Naive thymus-derived CD4-positive, alpha-beta T cell (primary cell): ENCODE measurements at places on chromosomes 11 and 22. TPM values are rescaled to one million over a fixed set of nuclear protein-coding genes. Genes with fewer than 3 reads are reported as not detected.

The C11orf42 gene
- total RNA-seq: not detected

The WT1 gene
- total RNA-seq: not detected in 2 replicates

The TSPAN32 gene
- total RNA-seq: 110 TPM

The LDHA gene
- total RNA-seq: 211 TPM

The ZNF70 gene
- total RNA-seq: 7.4 TPM

The HEPACAM gene
- total RNA-seq: not detected

The TP53I11 gene
- 0.40 TPM for total RNA-seq

DNA sequence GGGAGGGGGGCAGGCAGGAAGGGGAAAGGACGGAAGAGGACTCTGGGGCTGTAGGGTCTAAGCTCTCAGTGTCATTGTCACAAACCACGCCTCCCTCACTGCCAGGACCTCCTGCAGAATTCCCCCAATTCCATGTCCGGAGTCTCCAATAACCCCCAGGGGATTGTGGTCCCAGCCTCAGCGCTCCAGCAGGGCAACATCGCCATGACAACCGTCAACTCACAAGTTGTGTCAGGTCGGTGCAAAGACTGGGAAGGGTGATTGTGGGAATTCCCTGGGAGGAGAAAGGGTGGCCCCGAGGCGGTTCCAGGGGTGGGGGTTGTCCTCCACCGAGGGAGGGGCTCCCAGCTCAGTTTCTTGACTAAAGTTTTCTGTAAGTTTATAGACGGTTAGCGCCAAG lies 86.0 kb downstream of the FEZ1 start:
- no peak for DNase-seq

DNA sequence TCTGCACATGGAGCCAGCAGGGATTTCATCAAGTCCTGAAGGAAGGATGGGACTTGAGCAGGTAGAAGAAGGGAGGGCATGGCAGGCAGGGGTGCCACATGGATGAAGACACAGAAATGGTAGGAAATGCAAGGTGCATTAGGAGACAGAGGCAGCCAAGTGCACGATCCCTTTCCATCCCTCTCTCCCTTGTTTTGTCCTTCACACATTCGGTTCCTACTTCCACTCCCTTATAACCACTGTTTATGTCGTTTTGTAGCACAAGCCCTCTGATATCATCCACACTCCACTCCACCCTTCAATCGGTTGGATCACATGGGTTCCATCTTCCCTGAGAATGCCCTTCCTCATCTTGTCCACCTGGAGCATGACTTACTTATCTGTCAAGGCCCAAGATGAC lies 35.2 kb downstream of the IFT27 start:
- DNase-seq: no peak

DNA sequence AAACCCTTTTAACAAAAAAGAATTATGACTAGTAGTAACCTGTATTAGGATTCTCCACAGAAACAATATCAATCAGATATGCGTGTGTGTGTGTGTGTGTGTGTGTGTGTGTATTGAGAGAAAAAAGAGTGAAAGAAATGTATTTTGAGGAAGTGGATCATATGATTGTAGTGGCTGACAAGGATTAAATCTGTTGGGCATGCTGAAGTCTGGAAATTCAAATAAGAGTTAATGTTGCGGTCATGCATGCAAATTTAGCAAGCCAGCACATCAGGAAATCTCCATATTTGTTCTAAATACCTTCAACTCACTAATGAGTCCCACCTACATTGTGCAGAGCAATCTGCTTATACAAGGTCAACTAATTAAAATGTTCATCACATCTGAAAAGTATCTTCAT lies 46.8 kb upstream of the IGLL5 start:
- DNase-seq: no peak

DNA sequence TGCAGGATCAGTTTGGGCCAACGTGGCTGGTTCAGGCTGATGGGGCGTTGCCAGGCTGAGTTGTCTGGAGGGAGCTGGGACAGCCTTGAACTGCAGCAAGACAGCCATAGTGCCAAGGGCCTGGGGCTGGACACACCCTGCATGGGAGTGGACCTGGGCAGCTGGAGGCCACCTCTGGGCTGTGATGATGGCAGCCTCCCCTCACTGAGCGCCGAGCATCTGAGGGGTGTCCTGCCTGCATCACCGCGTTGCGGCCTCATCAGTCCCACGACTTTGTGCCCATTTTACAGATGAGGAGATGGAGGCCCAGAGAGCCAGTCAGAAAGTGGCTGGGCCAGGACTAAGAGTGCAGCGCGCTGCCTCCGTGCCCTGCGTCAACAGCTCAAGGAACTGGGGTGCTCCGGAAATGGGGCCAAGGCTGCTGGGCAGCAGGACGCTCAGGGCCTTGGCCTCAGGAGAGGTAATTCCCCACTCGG lies 590 bp upstream of the TSPO start:
- no peak for DNase-seq

DNA sequence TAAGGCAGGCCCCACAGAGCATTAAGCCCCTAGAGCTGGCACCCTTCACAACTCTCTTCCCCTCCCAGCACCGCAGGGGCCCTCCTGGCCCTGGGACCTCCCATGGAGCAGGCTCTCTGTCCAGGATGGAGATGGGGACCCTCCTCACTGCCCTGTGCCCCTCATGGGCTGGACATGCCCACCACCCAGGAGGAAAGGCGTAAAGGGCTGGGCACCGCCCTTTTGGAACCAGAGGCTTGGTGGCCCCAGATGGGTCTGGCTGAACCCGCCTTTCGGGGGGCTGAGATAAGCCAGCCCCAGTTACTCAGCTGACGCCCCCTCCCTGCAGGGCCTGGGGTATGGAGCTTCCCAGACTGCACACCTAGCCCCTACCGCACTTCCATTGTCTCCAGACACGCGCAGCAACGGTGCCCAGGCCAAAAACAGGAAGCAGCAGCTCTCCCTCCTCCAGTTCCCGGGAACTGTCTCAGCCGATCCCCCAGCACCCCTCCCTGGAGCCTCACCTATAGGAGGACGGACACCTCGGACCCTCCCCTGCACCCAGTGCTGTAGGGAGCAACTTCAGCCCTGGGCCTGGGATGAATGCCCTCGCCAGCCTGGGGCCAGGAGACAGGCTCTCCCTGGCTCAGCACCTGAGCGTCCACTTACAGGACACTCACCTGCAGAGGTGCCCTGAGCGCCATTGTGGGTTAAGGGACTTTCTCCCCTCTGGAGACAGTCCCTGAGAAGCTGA lies 1.6 kb upstream of the SUSD2 start:
- no peak for DNase-seq

DNA sequence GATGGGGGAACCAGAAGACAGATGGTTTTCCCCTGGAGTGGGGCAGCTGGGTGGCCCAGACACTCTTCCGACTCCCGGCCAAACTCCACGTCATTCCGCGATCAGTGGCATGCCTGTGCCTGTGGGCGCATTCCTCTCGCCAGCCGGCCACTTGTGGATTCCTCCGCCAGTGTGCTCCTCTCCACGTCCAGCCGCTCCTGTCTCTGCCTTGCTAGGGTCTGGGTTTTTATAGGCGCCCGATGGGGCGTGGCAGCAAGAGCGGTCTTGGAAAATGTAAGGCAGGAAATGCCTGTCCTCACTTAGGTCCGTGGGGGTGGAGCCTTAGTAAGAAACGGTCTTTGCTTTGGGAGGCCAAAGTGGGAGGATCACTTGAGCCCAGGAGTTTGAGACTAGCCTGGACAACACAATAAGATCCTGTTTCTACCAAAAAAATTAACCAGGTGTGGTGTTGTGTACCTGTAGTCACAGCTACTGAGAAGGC lies 81.6 kb upstream of the SEPTIN5 start:
- DNase-seq: no peak

DNA sequence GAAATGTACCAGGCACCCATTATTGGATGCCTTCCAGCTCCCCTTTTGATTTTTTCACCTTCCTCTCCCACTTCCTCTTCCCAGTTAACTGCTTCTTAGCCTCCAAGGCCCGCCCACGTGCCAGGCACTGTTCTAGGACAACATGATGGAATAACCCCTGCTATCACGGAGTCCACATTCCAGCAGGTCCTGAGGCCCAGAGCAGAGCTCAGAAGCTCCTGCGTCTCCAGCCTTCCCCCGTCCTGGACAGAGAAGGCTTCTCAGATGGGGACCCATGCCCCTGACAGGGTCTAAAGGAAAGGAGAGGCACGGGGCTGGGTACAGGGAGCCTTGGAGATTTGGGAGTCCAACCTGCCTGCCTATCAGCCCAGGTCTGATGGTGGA lies 29.1 kb downstream of the TRIM29 start:
- DNase-seq: no peak

DNA sequence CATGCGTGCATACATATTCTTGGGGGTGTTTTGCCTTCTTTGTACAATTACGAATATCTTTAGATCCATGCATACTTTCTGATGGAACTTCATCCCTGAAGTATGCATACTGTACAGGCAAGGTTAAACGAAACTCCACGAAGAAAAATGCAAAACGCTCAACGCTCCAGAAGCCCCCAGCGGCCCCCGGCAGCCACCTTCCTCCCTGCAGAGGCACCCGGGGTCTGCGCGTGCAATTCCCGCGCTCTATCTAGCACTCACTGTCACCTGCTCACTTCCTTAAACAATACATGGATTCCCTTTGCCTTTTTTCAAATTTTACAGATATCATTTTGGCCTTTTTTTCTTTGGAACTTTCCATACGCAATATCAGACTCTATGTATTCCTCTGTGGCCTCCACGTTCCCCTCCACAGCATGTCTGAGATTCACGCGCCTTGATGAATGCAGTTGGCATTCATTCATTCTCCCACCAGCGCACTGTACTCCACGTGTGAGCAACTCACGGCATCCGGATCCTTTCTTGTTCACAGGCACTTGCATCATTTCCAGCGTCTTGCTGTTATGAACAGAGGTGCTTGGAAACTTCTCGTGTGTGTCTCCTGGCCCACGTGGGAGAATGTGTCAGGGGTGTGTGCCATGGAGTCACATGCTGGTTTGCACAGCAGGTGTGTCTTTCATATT lies 214.3 kb downstream of the CTTN start:
- no peak for DNase-seq

DNA sequence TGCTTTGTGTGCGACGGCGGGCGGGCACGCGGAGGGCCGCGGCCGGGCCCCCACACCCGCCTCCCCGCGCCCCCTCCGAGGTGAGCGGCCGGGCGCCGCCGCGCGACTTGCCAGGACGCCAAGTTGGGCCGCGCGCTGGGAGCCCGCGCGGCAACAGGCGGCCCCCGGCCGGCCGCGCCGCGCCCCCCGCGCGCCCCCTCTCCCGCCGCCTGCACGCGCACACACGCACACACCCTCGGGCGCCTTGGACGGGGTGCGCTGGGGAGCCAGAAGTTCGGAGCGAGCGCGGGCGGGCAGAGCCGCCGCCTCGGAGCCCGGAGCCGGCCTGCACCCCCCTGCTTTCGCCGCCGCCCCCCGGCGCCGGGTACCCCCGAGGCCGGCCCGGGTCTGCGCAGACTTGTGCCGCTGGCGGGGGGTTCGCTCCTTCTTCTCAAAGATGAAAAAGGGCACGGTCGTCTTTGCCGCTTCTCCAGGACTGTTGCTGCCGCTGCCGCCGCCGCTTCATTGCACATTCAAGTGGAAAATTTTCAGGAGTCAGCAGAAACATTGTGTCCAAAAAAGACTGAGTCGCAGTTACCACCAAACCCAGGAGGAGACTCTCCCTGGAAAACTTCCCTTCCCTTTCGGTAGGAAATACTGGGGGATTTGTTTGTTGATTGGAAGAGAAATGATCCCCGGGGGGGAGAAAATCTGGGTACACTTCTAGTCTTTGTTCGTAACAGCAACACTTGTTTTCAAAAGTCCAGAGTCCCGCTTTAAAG lies 895 bp downstream of the TEAD1 start:
- no peak for DNase-seq

DNA sequence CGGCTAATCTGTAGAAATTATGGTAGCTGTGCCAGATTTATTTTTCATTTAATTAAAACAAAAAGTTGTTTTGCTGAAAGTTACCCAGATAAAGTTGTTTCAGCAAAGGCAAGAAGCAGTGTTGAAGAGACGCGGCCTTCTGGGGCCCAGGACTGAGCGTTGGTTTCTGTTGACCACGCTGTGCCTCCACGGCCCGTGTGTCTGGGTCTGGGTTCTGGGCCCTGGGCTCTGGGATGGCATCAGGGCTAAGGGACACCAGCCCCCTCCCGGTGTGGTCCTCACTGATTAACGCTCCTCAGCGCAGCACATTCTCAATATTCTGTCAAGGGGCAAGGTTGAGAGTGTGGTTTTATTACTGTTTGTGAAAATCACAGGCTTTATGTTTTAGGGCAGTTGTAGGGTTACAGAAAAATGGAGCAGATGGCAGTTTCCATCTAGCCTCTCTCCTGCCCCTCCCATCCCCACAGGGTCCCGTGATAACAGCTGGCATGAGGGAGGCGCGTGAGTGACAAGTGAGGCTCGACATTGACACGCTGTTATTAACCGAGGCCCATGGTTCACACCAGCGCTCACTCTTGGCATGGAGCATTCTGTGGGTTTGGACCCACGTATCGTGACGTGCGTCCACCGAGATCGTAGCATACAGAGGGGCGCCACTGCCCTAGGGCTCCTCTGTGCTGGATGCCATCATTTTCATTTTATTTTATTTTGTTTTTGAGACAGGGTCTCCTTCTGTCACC lies 1231.4 kb downstream of the BRD1 start:
- no peak for DNase-seq

GRCh38 chr11:19242179-19242932 lies 1.6 kb upstream of the E2F8 start:
- no peak for DNase-seq

DNA sequence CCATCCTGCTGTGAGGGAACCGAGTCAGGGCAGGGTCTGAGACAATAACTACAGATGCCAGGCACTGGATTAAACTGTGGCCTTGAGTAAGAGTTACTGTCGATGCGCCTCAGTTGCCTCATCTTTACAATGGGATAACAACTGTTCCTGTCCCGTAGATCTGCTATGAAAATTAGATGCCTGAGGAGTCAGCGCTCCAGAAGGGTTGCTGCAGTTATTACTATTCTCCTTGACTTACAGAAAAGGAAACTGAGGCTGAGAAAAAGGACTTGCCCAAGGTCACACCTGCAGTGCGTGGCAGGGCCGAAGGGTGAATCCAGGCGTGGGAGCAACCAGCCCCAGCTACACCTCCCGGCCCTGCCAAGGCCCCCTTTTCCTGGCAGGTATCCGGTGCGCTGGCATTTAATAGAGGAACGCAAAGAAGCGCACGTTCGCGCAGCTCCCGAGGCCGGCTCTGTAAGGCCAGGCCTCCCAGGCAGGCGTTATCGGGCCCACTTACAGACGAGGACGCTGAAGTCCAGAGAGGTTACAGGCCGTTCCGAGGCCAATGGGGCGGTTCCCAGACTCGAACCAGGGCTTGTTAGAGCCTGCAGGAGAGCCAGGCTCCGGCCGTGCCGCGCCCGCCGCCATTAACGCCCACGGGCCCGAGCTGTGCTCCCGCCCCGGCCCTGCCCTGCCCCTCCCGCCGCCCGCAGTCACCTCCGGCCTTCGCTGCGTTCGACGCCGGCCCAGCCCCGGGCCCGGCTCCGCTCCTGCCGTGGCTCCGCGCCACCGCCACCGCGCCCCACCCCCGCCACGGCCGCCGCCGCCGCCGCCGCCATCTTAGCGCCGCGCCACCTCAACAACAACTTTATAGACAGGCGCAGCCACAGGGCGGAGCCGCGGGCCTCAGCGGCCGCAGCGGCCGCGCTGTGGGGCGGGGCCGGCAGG lies at the start of gene C11orf68:
Gene C11orf68, minus strand, starts transcription at position 852 of the 930 bp plus-strand sequence. Its CDS starts 31 bp downstream, at position 821.
- DNase-seq: no peak

- no peak for DNase-seq
Observed at GRCh38 chr11:130890039-130890745, 26.1 kb downstream of the SNX19 start.
